ENCODE measurements at places on chromosomes 1 and 21.

DNA sequence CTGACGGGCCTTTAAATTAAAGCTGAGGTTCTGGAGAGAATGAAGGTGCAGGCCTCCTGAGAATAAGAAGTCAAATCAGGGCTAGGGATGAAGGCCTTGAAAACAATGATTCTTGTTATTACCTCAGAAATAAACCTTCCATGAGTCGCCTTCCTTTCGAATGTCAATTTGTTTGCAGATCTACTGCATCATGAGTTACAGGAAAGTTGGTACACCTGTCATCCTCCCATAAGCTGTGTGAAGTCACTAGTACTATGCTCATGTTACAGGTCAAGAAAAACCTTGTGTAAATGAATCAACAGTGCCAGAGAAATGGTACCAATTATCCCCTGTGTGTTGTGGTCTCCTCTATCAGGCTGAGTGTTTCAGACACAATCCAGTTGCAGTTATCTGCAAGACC is 281.2 kb upstream of the PLXNA2 start:
- no peak for DNase-seq

DNA sequence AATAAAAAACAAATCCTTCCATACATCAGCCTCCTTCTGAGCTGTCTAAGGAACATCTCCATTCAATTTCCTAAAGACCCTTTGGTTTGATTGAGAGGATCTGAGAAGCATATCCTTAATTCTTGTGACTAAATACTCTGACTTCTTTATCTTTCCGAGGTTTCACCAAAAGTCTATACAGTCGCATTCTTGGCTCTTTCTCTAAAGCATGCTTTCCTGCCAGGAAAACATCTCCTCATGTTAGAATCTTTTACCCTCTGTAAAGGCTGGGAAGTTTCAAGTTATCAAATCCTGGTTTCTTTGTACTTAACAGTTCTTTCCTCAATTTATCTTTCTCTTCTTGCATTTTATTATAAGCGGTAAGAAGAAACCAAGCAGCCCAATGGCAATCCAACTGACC is 630.4 kb downstream of the PTPRC start:
- DNase-seq = no peak

- no peak for DNase-seq
These were observed at the start of gene INAVA for GRCh38 chr1:200894712-200895442. INAVA (plus strand) TSS chr1:200894900; CDS start chr1:200898401, 3,501 bp downstream.

DNA sequence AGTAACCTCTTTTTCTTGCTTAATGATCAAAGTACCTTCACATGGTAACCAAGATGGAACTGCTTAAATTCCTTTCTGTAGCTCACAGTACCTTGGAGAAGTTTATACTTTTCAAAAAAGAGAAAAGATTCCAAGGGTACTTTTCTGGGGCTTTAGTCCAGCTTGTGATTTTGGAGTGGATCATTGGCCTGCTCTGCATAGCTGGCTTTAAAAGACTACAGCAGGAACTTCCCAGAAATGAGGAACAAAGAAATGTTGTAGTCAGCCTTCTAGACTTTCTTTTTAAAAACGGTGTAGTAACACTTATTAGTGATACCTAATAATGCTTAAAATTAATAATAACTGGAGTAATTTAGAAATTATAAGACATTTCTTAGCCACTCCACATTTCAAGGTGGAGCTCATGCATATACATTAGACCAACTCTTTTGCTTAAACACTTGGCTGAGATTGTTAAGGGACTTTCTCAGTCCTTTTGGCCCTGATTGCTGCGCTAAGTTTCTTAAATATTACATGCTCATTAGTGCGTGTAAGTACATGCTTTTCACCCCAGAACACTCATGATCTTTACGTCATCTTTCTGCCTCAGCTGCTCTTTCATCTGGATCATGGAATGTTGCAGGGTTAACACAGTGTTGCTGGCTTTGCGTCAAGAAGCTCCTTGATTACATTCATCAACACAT is 57.3 kb downstream of the SDCCAG8 start:
- DNase-seq = no peak

Data from NCI-H69 (cell line).